ENCODE measurements at places on chromosomes 3 and 15. TPM values are rescaled to one million over a fixed set of nuclear protein-coding genes. Genes with fewer than 3 reads are reported as not detected.

Gene GATA2
- 123 TPM for total RNA-seq

Gene ATP10A
- not detected for total RNA-seq

Gene SAXO2
- 1.2 TPM for total RNA-seq

Gene CCDC66
- 6.2 TPM for total RNA-seq

Gene LTF
- 1.1 TPM for total RNA-seq

Gene ANKDD1A
- 0.60 TPM for total RNA-seq

Gene SMAD6
- 101 TPM for total RNA-seq

Gene GATM
- 0.53 TPM for total RNA-seq

Gene MEGF11
- 0.51 TPM for total RNA-seq

Gene TEX264
- total RNA-seq = 41.0 TPM

Gene SMCO1
- not detected for total RNA-seq

Gene CIAO2A
- 147 TPM for total RNA-seq

Gene PRR20G
- total RNA-seq = not detected

Gene RHOV
- 33.5 TPM for total RNA-seq

Gene POLQ
- total RNA-seq = 12.4 TPM

Gene VILL
- 2.2 TPM for total RNA-seq

Gene REC114
- not detected for total RNA-seq

Gene NR1I2
- 0.08 TPM for total RNA-seq

Gene CD86
- not detected for total RNA-seq

Gene TGM4
- total RNA-seq = not detected

Gene DUOXA1
- total RNA-seq = 0.26 TPM

Gene SKOR1
- total RNA-seq = 0.18 TPM

Gene ISLR
- not detected for total RNA-seq

Gene IL20RB
- 3.4 TPM for total RNA-seq

Gene TMEM45A
- 0.65 TPM for total RNA-seq

Gene STXBP5L
- total RNA-seq = not detected

Gene ATP8B4
- total RNA-seq = 0.68 TPM

Gene CPN2
- total RNA-seq = not detected

Gene ENTPD3
- total RNA-seq = not detected

Gene SNX22
- 0.18 TPM for total RNA-seq

Gene GOLGA8S
- total RNA-seq = not detected

Gene IGSF10
- total RNA-seq = 0.70 TPM

Gene CIB1
- 165 TPM for total RNA-seq

Gene ZIC1
- not detected for total RNA-seq

Gene TERC
- total RNA-seq = 748 TPM

Gene IQCF5
- total RNA-seq = not detected

Gene CCDC33
- 9.9 TPM for total RNA-seq

Gene LRRC31
- total RNA-seq = 0.48 TPM

Gene CCDC9B
- 15.3 TPM for total RNA-seq

Gene CCDC54
- not detected for total RNA-seq

Gene MUSTN1
- total RNA-seq = not detected

Gene SPATA12
- total RNA-seq = 0.05 TPM

Gene GOLGA8H
- total RNA-seq = not detected

Gene SLC12A8
- total RNA-seq = 61.3 TPM

Gene IFT122
- 24.0 TPM for total RNA-seq

Gene NCK1
- 9.5 TPM for total RNA-seq

Gene FAM107A
- not detected for total RNA-seq

Gene HESX1
- total RNA-seq = 0.47 TPM

Gene PTX3
- total RNA-seq = not detected

Gene RLBP1
- total RNA-seq = 0.18 TPM

Gene MRPL3
- total RNA-seq = 260 TPM

Gene LMOD3
- total RNA-seq = 0.10 TPM

Gene CEMIP
- 7.3 TPM for total RNA-seq

Gene MED12L
- not detected for total RNA-seq
